ENCODE measurements at places on chromosomes 12 and 14.

- no peak for DNase-seq
Observed at GRCh38 chr14:84566109-84566508, 963.8 kb upstream of the FLRT2 start.

DNA sequence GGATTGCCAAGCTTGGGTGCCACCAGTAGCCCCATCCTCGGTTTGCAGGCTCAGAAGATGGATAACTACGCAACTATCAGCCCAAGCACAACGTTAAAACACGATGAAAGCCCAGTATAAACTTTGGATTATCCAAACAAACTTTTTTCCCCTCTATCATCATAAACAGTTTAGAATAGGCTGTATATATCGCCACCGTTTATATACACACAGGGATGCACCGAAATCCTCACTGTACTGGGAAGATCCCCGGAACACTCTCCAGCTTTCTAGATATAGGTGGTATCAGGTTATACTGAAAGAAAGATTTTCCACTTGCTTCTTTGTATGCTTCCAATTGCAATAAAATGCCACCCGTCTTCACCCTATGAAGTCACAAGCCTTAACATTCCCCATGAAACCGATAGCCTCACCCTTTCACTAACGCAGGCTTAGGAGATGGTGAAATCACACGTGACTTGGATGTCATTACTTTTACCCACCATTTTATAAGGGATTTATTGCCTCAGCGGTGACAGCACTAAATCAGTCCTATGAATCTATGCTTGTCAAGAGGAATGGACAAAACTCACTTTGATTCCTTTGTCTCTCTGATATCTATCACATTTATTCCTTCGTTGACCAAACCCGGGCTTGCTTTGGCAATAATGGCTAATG lies 207.6 kb upstream of the FOXN3 start:
- DNase-seq = no peak

DNA sequence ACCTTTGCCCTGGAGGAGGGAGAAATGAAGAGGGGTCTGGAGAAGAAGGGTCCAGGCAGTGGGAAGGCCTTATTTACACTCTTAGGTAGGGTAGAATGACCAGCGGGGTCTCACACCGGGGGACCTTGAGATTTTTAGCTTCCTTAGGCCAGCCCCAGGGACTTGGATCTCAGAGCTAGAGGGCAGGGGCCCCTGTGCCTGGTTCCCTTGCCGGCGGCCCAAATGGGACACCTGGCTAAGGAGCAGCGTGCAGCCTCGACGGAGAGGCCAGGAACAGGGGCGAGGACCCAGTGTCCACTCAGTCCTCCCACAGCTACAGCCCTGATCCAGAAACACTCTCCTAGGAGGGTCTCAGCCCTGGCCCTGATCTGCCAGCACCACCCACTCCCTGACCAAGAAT lies 41.8 kb downstream of the DIO3 start:
- no peak for DNase-seq

- DNase-seq = no peak
Observed at GRCh38 chr12:48861111-48861510, 4.6 kb downstream of the RND1 start.

- no peak for DNase-seq
Observed at GRCh38 chr12:31599053-31599452, 8.1 kb upstream of the DENND5B start.

DNA sequence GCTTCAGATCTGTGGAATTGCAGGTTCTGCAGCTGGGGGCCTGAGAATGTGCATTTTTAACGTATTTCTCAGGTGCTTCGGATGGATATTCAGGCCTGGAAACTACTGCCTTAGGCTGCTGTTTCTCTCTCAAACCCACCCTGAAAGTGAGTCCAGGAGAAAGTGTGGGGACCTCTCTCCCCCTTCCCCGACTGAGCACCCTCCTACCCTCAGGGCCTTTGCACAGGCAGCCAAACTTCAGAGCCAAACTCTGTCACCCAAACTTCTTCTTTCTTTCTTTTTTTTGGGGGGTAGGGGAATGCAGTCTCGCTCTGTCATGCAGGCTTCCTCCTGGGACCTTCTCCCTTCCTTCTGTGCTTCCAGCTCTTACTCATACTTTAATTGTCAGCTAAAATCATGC lies 82.4 kb upstream of the FBXO21 start:
- DNase-seq = no peak

DNA sequence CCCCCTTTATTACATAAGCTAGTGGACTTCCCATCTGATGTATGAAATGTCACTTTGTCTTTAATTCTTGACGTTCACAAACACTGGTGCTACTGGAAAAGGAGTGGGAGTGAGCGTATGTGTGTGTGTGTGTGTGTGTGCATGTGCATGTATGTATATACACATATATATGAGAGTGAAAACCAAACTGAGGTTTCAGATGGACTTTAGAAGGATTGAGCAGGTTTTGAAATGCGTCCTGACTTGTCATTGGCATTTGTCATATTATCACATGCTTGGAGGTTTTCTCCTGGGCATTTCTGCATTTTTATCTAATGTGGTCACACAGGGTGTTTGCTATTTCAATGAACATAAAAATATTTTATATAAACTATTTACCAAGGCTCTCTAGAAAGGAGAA lies 1085.9 kb downstream of the BCL11B start:
- no peak for DNase-seq

DNA sequence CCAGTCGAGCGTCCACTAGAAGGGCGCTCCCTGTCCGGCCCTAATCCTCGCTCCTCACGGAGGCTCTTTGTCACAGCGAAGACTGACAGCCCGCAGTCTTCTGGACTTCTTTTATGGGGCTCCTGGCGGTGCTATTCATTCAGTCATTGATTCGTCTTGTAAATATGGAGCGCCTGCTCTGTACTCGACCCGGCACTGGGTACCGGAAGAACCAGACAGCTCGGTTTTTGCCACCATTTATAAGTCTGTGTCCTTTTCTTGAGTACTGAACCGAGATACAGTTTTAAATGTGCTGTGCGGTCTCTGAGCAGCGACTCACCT lies 570 bp downstream of the DMAC2L start:
- DNase-seq = no peak

DNA sequence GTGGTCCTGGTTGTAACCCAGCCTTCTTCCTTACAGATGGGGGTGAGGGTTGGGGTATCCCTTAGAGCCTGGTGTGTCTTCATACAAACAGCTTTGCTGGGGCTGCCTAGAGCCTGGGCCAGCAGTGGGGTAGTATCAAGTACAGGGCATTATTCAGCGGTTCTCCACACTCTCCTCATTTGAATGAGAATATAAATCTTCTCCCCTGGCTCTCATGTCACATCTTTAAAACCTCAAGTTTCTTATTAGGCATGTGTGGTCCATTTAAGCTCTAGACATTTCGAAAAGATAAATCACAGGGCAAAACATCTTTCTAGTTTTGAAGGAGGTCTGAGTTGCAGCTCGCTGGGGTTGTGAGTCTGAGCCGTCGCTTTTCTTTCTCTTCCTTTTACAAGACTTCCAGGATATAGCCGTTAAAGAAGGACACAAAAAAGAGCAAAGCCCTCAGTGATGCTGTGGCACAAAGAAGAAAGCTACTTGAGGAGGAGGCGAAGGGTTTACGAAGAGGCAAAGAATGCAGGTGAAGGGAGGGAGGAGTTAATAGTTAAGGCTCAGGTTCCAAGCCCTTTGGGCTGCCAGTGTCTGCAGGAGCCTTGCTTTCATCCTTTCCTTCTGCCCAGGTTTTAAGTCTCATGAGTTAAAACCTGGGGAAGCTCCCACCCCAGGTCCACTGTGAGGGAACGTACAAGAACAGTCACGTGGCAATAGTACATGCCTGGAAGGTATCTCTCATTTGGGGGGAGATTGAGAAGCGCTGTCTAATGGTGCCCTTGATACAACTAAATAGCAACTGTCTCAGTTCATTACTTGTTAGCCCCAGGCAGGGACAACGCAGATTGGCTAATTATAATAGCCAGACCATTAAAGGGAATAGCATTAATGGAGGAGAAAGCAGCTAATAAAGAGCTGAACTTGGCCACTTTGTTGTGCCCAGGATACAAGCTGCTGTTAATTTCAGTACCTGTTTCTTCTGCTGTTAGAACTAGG lies 94.2 kb downstream of the ETV6 start:
- no peak for DNase-seq

DNA sequence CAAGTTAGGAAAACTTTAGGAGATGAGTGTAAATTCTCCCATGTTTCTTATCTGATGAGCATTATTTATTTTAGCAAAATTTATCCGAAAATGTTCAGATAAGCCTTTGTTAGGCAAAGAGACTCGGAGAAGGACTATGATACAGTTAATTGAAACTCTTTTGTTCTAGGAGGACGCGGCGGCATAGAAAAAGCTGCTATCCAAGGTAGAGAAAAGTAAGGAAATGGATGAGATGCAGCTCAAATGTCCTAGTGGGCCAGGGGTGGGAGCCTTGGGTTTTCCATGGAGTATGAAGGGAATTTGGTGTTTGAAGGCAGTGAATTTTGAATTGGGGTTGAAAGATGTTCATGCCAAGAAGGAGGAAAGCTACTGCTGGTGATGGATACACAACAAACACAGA lies 1504.5 kb downstream of the AACS start:
- DNase-seq = no peak

- no peak for DNase-seq
Observed at GRCh38 chr12:118183155-118183554, 47.2 kb downstream of the PEBP1 start.

GRCh38 chr14:80850197-80850814 lies 91.2 kb downstream of the CEP128 start:
- DNase-seq = no peak

DNA sequence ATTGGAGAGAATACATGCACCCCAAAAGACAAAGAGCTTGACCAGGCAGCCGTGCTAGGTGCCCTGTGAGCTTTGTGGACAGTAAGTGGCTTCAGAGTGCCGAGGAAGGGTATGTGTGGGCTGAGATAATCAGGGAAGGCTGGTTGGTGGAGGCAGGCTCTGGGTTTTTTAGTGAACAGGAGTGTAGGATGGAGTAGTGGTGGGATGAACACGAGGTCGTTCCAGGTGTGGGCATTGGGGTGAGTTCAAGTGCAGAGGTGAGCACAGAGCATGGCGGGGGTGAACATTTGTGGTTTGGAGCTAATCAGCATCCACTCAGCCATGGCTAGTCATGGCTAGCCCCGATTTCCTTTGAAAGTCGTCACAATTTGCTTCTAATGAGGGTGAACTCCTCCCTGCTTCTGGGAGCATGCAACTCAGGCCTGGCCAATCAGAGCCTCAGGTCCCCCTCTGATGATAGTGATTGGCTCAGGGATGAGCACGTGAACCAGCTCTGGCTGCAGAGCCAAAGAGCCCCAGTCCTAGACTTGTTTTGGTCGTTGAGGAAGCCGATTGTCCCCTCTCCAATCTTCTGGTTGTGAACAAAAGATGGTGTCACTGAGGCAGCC lies 40.7 kb upstream of the TCL1B start:
- no peak for DNase-seq

- DNase-seq = no peak
Observed at GRCh38 chr12:103986829-103987228, 21.2 kb downstream of the TDG start.

DNA sequence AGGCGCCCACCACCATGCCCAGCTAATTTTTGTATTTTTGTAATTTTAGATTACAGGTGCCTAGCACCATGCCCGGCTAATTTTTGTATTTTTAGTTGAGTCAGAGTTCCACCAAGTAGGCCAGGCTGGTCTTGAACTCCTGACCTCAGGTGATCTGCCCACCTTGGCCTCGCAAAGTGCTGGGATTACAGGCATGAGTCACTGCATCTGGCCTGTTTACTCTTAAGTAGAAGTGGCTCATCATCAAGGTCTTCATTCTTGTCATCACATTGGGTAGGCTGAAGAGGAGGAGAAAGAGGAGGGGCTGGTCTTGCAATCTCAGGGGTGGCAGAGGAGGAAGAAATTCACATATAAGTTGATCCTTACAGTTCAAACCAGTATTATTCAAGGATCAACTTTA lies 152.4 kb upstream of the ATP2B1 start:
- no peak for DNase-seq

Data from RPMI8226 (cell line).